ENCODE measurements at places on chromosomes 4 and X.

GRCh38 chr4:2341261-2341841 is 77.1 kb downstream of the ZFYVE28 start:
- no peak for DNase-seq

DNA sequence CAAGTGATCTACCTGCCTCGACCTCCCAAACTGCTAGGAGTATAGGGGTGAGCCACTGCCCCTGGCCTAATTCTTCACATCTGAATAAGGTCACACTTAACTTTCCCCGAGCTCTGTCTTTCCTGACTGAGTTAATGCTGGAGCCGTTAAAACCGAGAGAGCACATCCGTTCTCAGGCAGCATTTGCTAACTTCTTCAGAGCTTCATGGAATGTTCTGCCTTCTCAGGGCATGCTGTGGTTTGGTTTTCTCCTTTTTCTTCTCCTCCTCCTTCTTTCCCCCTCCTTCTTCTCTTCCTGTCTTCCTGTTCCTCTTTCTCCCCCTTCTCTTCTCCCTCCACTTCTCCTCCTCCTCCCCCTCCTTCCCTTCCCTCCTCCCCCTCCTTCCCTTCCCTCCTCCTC is 119.9 kb downstream of the ASMT start:
- no peak for DNase-seq

GRCh38 chrX:154840856-154841255 is 6.4 kb upstream of the SMIM9 start:
- peak; percentile 20 for DNase-seq

- no peak for DNase-seq
Observed at GRCh38 chr4:2045518-2045951, 13.6 kb upstream of the NAT8L start.

DNA sequence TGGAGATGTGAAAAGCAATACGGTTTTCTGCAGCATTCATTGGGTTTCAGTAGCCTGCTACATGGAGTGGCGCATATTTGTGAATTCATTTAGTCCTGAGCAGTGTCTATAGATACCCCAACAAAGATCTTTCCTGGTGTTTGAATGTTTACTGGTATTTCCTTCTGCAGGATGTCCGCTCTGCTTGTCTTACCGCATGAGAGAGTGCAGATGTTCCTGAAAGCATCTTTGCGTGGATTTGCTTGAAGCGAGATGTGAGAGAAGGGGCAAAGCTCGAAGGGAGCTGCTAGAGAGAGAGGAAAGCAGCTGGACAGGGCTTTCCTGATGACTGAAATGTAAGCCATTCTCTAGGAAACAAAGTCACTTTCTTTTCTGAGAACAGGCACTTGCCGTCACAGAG is 40.9 kb upstream of the GYPA start:
- DNase-seq, result no peak
